ENCODE measurements at places on chromosomes 2 and 18.

DNA sequence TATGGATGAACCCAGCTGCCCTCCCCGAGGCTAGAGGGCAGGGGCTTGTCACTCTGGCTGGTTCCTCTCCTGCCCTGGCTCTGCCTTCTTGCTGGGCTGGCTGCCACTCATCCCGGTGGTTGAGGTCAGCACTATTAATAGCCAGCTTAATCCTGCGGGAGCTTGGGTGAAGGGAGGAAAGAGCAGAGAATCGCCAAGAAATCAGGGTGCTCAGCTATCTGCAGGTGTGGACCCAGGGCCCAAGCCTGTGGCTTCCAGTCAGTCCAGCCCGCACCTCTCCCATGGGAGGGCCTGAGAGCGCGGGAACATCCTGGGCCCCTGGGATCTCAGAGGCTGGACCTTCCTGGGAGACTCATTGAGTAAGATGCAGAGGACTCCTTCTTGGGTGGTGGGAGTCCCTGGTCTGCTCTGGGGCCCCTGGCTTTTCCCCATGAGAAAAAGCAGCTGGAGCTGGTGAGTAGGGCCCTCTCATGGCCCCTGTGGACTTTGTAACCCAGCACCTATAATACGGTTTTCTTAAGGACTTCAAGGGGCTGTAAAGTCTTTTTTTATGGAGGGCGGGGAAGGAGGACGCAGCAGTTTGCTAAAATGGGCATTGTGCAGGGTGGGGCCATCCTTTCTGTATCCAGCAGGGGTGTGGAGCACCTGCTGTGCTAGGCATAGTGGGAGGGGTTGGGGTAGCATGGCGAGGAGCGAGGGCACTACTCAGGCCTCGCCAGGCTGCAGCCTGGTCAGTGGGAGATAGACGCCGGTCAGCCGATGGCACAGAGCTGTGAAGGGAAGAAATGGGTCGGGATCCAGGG is 27.4 kb upstream of the CNNM3 start:
- peak; percentile 61 for DNase-seq

DNA sequence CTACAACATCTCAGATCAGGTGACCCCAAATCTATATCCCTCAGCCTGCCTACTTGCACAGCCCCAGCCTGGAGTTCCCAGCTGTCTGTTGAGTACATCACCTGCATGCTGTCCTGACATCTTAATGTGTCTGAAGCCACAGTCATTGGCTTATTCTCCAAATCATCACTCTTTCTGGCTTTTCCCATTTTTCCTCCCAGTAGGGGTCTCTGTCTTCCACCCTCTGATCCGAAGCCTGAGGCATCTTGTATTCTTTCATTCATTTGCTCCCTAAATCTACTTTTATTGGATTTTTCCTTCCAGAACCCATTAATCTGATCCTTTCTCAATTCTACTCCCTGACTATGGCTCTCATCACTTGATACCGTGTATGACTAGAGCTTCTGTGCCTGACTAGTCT is 332.9 kb upstream of the DCC start:
- no peak for DNase-seq

GRCh38 chr2:237892478-237892877 is 33.1 kb downstream of the RAMP1 start:
- no peak for DNase-seq

- no peak for DNase-seq
Observed at GRCh38 chr2:197216361-197216979, 94.1 kb downstream of the ANKRD44 start.

GRCh38 chr2:192194866-192195547 is at the start of gene TMEFF2:
Gene TMEFF2, minus strand, starts transcription at chr2:192194933. Its CDS starts 409 bp downstream, at chr2:192194524.
- DNase-seq: peak; percentile 65

Measured in NCI-H524 treated with DMSO at 0.1 percent for 48 hours (cell line).